ENCODE measurements at places on chromosomes 5 and 9.

DNA sequence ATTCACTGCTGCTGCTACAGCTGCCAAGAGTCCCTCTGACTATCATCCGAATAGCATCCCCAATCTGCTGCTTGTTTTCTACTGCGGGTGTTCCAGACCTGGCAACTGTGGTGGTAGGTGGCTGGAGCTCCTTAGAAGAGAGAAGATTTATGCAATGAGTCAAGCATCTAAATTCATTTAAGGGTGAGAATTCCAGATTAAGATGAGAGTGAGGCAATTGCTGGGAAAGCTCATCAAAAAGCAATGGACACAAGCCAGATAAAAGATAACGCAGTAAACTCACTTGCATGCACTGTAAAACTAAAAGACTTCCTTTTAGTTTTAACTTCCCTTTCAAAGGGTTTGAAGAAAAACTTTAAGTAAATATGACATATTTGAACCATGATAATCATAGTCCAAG is 3.9 kb downstream of the PLK2 start:
- no peak for DNase-seq

DNA sequence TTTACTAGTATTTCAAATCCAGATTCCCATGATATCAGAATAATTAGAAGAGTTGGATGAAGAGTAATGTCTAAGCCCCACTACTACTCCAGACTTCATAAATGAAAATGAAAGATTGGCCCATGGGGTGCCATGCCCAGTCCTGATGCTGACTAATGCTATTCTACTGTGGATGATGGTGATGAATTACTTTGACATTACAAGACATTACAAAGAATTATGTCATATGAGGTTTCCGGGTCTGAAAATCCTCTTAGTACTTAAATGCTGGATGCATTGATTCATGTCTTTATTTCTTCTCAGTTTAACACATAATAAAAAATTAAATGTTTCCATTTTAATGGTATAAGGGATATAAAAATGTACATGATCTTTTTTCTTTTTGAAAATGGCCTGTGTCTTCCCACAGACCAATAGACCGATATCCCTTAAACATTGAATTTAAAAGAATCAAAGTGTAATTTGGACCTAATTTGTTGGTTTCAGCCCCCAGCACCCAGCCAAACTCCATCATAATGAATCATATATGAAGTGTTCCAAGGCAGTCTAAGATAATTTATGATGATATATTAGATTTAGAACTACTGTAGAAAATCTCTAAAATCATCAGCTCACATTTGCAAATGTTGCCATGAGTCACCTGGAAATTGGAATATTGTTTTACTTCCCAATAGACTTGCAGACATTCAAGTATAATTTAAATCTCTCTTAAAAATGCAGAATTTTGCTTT is 223.6 kb upstream of the SGCD start:
- DNase-seq = no peak

DNA sequence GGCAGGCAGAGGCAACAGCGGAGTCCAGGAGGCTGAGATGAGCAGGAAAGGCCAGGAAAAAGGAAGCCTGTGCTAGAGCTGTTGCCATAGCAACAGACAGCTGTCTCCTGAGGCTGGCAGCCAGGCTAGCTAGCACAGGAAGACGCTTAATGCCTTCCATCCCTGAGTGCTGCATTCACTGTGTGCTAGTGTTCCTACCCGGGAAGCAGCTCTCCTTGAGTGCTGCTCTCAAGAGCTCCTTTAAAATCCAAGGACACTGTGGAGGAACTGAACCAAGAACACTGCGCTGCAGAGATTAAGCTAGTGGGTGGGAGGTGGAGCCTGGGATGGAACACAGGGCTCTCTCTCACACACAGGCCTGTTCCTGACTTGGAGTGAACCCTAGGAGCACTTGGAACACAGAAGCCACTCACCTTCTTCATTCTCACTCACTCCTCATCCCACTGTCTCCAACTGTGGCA is 53.5 kb upstream of the IL7R start:
- no peak for DNase-seq

DNA sequence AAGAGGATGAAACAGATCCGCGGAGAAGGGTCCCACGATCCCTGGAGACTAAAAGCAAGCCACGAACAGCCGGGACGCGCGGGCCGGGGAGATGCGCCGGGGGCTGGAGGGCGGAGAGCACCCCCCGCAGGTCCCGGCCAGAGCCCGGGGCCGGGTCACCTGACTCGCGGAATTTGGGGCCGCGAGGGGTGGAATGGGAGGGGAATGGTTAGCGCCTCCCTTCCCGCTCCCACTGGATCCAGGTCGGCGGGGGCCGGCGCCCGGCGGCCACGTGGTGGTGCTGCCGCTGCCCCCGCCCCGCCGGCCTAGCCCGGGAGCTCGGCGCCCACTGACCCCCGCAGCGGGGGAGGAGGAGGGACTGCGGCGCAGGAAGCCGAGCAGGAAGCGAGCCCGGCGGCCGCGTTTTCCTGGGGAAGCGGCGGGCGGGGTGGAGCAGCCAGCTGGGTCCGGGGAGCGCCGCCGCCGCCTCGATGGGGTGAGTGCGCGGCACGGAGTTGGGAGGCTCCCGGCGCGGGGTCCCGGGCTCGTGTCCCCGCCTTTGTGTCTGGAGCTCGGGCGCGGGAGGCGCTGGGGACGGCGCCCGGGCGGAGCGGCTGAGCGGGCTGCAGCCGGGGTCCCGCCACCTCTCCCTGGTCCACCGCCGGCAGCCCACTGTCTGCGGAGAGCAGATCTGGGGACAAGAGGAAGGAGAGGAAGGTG is at the start of gene RAI14:
TSS of gene RAI14 (plus strand) at position 328 of the 699 bp plus-strand sequence. CDS start 30,592 bp downstream, outside the sequence.
- no peak for DNase-seq

GRCh38 chr5:156693113-156693512 is 157.0 kb upstream of the PPP1R2B start:
- no peak for DNase-seq

DNA sequence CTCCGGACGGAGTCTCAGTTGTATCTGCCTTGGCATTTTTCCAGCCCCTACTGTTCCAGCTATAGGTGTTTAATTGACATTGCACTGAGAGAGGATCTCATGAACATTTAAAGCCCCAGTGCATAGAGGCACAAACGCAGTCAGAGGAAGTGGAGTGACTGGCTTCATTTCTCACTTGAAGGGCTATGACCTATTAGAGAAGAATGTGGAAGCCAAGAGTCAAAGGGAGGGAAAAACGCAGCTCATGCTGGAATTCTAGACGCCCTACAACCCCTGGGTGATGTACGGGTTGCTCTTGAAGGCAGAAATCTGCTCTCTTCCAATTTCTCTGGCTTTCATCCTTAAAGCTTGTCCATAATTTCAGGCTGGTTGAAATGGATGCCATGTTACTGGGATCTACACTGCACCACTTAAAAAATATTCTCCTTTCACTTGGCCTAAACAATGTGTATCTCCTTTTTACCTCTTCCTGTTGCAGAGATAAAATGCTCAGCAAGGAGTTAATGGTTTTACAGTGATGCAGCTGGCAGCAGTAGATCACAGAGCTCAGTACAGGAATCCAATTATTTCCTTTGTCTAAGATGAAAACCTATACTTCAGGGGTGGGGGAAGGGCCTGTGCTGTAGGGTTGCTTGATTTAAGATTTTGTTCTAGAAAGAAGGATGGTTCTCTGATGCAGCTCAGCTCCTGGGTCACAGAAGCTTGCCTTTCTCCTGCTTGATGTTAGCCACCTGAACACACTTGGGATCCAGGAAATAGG is 61.8 kb upstream of the MAMDC2 start:
- DNase-seq = peak; percentile 26

Measured in non-pigmented ciliary epithelial cell (primary cell).